Esophagus squamous epithelium (tissue), 5 donors: ENCODE measurements at places on chromosomes 12 and 14.

GRCh38 chr12:120119271-120119973 is 2.9 kb upstream of the RAB35 start:
- no peak for DNase-seq

DNA sequence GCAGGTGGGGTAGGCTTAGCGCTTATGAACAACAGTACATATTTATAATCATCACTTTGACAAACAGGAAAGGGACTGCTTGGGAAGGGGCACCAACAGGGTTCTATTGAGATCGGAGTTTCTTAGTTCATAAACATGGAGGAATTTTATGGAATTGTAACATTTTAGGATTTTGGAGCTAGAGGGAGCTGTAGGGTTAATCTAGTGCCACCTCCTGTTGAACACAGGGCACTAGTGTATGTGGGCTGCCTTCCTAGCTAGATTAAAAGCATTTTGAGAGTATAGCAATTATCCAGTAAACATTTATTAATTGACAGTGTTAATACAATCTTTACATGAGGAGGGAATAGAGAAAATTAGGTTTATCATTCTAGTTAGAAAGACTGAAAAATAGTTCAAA is 23.1 kb upstream of the TBC1D30 start:
- DNase-seq, result no peak

DNA sequence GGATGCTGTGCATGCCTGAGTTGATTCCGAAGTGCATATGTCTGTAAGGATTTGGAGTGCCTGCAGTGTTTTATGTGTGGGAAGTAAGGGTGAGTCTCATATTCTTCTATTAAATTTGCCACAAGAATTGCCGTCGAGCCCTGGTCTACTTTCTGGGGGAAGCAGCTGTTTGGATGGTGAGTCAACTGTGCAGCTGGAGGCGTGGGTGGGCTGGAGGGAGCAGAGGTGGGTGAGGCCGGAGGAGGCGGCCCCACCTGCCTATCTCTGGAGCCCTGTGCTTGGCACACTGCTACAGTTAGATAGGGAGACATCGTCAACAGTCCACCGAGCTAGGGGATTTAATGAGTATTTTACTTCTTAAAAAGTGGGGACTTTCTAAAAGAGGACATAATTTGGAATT is 9.7 kb downstream of the GLRX5 start:
- DNase-seq, result no peak

DNA sequence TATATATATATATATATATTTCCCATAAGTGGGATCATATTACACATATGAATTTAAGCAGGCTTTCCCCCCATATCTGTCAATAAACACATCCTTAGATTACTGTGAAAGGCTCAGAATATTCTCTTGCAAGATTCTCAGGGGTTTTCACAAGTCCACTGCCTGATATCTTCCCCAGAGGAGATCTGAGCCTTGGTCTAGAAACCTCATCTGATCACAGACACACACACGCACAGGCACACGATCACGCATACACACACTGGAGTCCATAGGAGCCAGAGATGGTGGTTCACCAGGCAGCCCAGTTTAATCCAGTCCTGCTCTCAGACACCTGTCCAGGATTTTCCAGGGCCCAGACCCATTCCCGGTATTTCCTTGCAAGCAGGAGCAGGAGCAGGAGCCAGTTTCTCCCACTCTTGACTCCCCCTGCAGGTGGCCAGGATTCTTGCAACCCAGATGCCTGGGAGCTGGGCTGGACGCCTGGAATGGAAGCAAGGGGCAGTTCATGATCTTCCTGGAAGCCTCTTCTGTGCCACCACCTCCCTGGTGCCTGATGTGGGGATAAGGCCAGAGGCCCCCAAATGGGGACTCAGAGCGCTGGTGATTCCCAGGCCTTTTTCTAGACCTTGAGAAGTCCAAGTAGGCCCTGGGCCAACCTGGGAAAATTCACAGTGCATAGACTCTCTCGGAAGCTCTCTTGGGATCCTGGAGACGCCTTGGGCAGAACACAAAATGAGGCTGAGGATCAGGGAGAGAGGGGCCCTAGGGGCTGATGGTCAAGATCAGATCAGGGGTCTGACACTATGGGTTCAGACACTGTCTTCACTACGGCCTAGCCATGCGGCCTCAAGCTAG is 16.5 kb upstream of the KRT78 start:
- DNase-seq, result no peak

DNA sequence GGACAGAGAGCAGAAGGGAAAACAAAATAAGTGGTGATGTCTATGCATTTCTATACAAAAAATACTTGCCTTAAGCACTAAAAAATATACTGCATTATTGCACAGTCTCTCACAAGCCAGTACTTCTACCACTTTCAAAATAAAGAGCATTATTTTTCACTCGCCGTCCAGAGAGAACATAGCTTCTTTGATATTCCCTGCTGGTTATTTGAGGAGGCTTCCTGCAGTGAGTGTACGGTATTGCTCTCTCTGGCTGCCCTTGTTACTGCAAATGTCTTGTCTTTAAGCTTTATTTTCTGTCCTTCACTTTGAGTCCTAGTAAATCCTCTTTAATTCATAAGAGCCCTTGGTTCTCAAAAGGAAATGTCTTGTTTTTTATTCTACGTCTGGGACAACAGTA is 81.1 kb downstream of the EML1 start:
- DNase-seq, result no peak

DNA sequence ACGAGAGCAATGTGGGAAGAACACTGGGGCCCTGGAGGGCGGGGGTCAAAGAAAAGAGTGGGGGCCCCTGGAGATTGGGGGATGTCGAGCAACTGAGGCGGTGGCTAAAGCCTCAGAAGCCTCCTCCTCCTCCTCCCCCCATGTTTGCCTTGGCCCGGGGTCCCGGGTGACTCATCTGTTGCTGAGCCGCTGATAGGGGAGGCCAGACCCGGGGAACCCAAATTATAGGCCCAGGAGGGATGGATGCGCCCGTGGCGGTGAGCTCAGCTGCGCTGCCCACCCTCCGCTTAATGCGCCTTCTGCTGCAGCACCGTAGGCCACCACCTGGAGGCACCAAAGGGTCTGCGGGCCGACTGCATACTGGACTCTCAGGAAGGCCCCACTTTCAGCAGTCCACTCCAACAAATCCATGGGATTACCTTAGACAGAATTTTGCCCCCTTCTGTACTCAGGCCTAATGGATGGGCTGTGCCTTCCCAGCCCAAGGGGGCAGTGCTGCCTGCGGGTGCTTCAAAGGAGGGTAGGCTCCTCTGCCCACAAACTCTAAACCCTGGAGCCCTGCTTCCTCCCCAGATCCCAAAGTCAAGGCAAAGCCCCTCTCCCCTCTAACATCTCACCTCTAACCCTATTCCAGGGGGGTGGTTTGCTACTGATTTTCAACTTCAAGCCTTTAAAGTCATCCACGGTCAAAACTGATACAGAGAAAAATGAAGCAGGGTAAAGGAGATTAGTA is 2.6 kb upstream of the WNT10B start:
- no peak for DNase-seq
